Amygdala (tissue), 56 donors: ENCODE measurements at places on chromosomes 12 and 14.

GRCh38 chr12:105832806-105833205, 305.9 kb downstream of the NUAK1 start:
- DNase-seq = no peak

DNA sequence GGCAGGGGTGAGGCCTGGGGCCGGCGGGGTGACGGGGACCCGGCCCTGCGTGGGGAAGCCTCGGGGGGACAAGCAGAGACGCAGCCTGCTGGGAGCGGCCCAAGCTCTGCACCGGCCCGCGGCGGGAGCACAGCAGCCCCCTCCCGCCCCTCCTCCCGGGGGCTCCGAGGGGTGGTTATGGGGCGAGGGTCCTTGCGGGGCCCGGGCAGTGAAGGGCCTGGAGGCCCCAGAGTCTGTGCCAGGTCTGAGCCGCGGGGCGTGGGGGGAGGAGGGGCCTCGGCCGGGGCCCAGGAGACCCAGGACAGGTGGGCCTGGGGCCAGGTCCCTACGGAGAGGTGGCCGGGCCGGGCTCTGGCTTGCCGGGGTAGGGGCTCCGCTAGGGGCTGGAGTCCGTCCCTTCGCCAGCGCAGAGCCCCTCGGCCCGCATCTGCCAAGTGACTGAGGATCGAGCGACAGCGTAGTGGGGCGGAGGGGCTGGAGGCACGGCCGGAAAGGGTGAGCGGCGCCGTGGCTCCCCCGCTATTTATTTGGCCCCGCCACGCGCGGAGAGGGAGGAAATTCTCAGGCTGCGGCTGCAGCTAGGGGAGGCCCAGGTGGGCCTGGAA, 495 bp downstream of the TMEM121 start:
- peak; percentile 29 for DNase-seq

- no peak for DNase-seq
These were observed 58.8 kb upstream of the FOXG1 start for GRCh38 chr14:28707814-28708213.

DNA sequence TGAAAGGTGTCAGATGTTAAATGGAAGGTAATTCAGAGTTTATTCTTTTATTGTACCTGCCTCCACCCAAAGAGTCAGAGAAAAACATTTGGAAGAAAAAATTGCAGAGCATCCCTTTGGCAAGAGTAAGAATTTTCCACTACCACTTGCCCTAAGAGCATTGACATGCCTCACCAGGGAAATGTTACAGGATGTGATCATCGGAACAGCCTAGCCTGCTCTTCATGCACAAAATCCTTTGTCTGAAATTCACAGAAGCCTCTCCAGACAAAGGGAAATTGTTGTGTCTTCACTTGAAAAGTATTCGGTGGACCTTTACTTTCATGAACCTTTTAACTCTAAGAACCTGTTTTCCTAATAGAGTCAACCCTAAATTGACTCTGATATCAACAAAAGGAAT, 36.9 kb downstream of the ATP2A2 start:
- DNase-seq = no peak

GRCh38 chr12:70842136-70842535, 78.4 kb downstream of the PTPRR start:
- DNase-seq = no peak

DNA sequence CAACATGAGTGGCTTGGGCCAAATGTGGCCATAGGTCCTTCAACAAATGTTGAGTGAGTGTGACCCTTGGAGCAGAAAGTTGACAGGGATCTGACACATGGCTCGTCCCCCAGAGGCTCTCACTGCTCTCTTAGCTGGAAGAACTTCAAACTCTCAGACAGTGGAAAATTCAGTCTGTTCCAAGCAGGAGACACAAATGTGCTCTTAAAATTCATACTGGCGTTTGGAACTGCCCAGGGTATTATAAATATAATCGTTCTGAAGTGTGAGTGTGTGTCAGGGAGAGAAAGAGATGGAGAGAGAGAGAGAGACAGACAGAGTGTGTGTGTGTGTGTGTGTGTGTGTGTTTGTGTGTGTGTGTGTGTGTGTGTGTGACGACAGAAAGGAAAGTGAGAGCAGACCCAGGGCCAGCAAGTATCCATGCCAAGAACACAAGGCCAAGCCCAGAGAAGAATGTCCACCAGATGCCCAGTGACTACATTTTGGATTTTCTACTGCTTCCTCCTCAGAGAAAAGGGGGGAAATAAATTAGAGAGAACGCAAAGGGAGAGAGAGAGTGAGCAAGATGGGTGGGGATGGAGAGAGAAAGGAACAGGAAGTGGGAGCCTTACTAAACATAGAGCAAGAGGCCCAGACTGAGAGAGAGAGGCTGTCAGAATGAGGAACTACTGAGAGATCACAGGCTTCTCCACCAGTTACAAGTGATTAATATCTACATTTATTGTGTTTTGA, 193.6 kb upstream of the NUDT4 start:
- DNase-seq = no peak
